ENCODE measurements at places on chromosomes 3 and 15. TPM values are rescaled to one million over a fixed set of nuclear protein-coding genes. Genes with fewer than 3 reads are reported as not detected.
A peak's percentile ranks its signal among the peaks of the same experiment; 100 is the strongest.

- DNase-seq: no peak
Observed at GRCh38 chr3:151878465-151878864, 5.0 kb downstream of the SUCNR1 start.

DNA sequence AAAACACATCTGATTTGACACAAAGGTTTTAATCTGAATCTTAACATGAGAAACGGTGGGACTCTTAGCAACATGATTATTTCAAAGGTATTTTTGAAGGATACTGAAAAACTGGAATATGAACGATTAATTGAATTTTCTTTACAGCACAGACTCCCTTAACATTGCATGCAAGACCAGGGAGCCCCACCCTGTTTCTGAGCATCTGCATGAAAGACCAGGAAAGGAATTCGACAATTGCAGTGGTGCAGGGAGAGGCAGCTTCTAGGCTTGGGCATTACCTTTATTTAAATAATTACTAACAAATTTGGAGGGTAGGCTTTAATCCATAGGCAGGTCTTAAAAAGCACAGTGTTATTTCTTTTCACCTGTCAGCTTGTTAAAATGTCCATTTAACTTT, 240.6 kb upstream of the TOPAZ1 start:
- DNase-seq: no peak

- DNase-seq: no peak
Observed at GRCh38 chr15:23787346-23788105, 100.4 kb upstream of the NDN start.

Gene COPB2
- total RNA-seq: 95.7 TPM

DNA sequence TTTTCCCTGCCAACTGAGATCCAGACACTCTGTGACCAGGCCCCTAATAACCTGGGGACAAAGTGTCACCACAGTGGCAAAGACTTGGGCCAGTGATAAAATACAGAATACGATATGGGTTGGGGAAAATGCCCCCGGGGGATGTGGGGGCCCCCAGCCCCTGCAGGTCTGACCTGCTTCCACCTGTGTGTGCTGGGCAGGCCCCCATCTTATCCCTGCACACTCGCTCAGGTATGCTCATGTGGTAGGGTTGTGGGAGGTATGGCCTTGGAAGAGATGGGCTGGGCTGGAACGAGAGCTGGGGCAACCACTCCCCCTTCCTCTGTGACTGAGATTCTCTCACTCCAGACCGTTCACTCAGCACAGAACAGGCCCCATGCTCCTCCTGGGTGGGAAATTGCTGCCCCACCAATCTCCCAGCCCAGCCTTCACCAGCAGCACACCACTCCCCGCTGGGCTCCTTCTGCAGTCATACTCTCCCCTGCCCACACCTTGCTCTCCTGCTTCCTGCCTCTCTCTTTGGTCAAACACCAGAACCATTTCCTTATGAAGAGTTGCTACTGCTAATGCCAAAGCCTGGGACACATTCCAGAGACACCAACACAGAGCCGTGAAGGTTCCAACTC, 9.6 kb upstream of the CPEB1 start:
- no peak for DNase-seq

GRCh38 chr3:173055228-173055933, 85.7 kb downstream of the SPATA16 start:
- no peak for DNase-seq

DNA sequence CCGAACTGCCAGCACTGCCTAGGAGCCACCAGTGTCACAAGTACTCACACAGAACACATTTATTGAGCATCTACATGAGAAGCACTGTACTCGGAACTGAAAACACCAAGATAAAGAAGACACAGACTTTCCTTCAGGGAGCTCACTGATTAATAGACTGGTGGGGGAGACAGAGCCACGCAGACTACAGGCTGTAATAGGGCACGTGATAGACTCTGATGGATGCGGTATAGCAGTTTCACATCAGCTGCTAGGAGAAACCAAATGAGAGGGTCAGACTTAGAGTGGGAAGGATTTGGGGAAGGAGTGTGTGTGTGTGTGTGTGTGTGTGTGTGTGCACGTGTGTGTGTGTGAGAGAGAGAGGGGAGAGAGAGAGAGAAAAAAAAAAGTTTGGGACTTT, 12.1 kb downstream of the EPHB1 start:
- no peak for DNase-seq

- no peak for DNase-seq
Observed at GRCh38 chr3:49930922-49931321, 1.3 kb upstream of the MON1A start.

Gene XCR1
- total RNA-seq: under 0.01 TPM

Gene COX5A
- total RNA-seq: 82.7 TPM

- DNase-seq: no peak
Observed at GRCh38 chr3:73804204-73804603, 179.5 kb upstream of the PDZRN3 start.

Gene CGGBP1
- 50.3 TPM for total RNA-seq

- no peak for DNase-seq
Observed at GRCh38 chr15:97576929-97577645, 383.4 kb upstream of the ARRDC4 start.

Gene RARRES1
- 49.1 TPM for total RNA-seq

DNA sequence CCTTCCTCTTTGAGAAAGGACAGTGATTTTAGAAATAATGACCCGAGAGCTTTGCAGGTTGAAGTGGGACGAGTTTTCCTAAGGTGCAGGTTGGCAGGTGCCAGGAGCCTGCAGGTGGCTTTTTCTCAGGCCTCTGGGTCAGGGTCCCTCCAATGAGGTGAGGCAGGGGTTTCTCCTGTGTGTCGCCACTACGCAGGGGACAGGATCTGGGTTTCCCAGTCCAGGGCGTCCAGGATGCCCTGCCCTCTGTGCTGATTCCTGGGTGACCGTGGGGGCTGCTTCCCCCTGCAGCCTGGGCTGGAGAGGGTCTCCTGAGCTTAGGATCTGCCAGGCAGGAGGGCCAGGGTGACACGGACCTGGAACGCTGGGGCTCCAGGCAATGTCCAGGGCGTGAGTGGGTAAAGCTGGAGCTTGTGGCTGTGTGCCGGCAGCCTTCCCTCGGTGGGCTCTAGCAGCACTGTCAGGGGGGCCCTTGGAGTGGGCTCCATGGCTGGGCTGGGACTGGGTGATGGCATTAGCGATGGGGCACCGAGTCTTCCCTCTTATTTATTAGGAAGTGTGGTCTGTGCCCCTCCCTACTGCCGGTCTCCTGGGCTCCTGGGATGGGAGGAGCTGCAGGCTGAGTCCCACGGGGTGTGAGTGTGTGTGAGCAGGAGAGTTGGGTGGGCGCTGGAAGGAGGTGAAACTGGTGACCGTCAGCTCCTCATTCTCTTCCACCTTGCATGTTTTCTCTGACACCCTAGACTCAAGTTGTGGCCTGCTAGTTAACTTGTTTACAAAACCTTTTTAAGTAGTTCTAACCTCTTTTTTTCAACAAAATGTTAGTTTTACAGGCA, 1.8 kb downstream of the APBA2 start:
- DNase-seq: no peak

Gene SLC25A20
- 9.8 TPM for total RNA-seq

DNA sequence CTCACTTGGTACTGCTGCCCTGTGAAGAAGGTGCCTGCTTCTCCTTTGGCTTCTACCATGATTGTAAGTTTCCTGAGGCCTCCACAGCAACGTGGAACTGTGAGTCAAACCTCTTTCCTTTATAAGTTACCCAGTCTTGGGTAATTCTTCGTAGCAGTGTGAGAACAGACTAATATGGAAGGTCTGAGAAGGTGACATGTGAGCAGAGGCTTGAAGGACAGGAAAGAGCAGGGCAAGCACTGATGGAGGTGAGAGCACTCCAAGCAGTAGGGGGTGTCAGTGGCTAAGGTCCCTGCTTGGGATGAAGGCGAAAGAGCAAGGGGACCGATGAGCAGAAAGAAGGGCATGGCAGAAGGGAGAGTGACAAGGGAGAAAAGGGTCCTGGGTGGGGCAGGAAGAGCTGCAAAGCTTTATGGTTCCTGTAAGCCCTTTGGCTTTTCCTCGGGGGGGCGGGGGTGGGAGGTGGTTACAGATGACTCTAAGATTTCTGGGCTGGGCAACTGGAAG, 3.5 kb downstream of the EIF4E3 start:
- no peak for DNase-seq

- DNase-seq: peak; percentile 15
Observed at GRCh38 chr3:190017521-190018288, 103.0 kb downstream of the P3H2 start.

GRCh38 chr15:42053914-42054313, 33.1 kb upstream of the PLA2G4E start:
- no peak for DNase-seq

DNA sequence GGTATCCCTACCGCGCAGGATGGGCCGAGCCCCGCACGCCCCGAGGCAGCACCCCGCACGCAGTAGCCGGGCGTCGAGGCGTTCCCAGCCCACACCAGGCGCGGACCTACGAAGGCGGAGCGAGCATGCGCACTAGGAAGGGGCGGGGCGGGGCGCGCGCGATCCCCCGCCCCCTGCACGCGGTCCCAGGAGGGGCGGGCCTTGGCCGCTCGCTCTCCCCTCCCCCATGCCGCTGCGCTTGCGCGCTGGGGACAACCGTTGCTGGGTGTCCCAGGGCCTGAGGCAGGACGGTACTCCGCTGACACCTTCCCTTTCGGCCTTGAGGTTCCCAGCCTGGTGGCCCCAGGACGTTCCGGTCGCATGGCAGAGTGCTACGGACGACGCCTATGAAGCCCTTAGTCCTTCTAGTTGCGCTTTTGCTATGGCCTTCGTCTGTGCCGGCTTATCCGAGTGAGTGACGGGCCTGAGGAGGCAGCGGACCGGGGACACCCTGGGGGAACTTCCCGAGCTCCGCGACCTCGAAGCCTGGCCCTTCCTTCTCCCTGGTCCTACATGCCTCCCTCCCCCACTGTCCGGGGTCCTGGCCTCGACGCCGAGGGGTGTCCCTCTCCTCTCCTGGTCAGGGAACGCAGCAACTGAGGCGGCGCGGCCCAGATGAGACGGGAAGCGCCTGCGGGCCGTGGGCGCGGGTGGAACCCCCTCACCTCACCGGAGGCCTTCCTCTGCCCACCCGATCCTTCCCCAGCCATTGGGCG, at the start of gene SPESP1:
Gene SPESP1, plus strand, starts transcription at position 258 of the 755 bp plus-strand sequence. Its CDS starts 129 bp downstream, at position 387.
- peak; percentile 72 for DNase-seq

Data from ovary (tissue), 10 donors.